ENCODE measurements at places on chromosomes 5 and 9.

DNA sequence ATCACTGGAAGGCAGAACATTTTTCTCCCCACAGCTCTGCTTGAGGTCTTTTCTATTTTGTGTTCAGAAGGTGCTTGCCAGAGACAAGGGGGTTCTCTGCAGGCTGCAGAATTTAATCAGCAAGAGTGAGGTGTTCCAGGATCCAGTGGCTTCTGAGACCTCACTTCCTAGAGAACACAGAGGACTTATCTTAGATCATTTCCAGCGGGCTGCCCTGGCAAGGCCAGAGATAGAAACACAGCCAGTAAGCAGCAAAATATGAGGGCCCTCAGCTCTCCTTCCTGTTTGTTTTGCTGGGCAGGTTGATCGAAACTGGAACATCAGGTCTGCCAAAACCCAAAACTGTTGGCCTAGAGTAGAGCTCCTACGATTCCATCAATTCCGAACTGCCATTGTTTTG lies 187.3 kb downstream of the DIRAS2 start:
- no peak for DNase-seq

DNA sequence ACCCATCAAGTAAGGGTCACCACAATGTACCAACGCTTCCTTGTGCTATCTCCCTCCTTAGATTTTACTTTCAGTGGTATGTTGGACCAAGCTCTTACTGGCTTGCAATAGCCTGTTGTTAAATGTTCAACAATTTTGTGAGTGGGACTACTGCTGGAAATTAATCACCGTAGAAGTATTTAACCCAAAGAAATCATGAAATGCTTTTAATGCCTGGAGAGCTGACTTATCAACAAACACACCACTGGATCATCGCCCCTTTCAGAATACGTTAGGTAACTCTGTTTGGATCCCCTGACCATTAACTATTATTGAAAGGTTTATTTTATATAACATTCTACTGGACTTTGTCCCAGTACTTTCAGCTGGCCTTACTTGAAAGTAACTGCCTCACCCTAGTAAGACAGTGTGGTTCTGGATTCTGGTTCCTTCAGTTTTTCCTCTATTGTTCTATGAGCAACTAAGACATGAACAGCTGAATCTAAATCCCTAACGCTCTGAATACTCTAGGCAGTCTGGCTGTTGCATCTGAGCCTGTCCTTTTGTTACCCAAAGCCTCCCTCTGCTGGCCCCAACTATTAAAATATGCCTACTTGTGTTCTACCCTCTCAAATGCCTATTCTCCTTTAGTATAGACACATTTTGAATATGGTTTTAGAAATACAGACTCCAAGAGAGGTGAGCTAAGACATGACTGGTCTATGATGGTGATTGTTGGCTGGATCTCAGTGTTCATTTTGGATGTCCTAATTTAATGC lies 1203.4 kb upstream of the DMAC1 start:
- DNase-seq, result no peak

GRCh38 chr5:123115020-123115419 lies 26.0 kb downstream of the PRDM6 start:
- DNase-seq, result no peak

- no peak for DNase-seq
These were observed 12.6 kb downstream of the RAPGEF1 start for GRCh38 chr9:131727184-131727759.

DNA sequence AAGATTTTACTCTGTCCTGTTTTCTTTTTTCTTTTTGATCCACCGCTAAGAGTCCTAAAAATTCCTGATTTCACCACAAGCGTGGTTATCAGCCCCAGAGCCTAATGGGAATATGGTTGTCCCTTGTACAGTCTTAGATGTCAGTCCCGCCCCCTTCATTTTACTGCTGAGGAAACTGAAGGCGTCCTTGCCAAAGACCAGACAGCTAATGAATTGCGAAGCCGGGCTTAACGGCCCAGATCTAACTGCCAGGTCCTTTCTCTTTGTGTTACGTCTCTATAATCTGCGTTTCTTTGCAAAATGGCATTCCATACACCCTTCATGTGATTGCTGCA lies 497 bp downstream of the NSA2 start:
- no peak for DNase-seq

- no peak for DNase-seq
These were observed 541.1 kb downstream of the NR2F1-AS1 start for GRCh38 chr5:93039888-93040287.

DNA sequence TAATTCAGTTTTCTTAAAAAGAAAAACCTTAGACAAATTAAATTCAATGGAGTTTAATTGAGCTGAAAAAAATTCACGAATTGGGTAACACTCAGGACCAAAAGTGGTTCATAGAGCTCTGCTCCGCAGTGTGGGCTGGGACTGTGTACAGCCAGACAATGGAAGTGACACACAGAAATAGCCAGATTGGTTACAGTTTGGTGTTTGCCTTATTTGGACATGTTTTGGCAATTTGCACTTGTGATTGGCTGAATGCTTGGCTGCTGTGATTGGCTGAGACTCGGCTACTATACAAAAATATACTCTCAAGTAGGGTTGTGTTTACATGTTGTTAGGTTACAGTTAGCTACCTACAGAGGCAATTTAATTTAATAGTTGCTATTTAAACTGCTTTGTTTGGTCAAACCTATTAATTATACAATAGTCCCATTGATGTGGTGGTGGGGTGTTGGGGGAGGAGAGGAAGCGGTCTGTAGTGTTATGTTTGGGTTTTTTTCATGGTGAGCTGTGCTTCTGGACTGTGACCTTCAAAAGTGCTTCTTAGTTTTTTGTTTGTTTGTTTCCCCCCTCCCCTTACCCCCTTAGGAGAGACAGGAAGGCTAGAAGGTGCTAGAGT lies 95.2 kb downstream of the CNTLN start:
- DNase-seq, result no peak

DNA sequence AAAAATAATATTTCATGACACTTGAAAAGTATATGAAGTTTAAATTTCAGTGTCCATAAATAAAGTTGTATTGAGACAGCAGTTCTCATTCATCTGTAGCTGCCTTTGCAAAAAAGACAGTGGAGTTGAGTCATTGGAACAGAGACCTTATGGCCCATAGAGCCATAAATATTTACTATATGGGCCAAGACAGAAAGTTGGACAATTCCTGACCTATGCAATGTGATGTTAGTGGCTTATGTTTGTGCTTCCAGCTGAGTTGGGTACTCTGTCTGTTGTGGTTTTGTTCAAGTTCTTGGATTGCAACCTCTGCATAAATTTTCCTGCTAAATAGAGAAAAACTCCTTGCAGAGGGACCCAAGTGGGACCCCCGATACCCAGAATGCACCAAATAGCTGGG lies 69.8 kb downstream of the KCNIP1 start:
- no peak for DNase-seq

GRCh38 chr5:61493973-61494372 lies 161.9 kb downstream of the ZSWIM6 start:
- no peak for DNase-seq

GRCh38 chr5:9431496-9432258 lies 114.2 kb downstream of the SEMA5A start:
- no peak for DNase-seq

DNA sequence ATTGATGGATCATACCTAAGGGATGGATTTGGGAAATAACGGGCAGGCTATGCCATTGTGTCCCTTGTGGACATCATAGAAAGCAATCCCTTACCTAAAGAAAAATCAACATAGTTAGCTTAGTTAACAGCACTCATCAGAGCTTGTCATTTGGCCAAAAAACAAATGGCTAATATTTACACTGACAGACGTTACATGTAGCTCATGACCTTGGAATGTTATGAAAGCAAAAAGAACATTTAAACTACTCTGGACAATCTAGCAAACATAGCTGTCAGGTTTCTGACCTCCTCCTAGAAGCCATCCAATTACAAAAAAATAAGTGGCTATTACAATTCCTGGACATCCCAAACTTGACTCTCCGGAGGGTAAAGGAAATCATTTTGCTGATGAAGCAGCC lies 23.8 kb downstream of the TMEM232 start:
- no peak for DNase-seq

DNA sequence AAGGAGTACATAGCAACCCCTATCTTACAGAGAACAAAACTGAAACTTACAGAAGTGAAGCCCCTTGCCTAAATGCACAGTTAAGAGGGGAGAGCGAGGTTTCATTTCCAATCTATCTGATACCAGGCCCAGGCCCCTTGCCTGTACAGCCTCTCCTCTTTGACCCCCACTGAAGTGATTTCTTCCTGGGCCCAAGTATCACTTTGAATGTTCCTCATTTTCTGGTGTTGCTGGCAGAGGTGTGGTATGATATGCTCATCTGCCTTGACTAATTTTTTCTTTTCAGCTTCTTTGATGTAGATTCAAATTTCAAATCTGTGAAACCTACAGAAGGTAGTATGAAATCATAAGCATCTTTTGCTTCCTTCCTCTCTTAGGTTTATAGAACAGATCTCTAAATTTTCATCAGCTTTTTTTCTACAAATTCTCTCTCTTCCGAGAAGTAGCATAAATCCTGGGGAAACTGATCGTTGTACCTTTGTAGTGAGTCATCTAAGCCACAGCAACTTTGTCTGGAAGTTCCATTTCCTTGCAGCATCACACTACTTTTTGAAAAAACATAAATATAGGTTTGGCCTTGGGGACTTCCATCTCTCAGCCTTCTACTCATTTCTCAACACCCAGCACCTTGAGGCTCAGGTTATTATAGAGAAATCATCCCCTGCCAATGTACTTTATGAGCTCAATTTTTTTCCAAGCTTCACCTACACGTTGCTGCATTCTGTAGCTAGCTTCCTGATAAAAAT lies 402.4 kb upstream of the PTGER4 start:
- DNase-seq, result no peak

GRCh38 chr5:151150471-151151262 lies 6.9 kb downstream of the ANXA6 start:
- DNase-seq, result no peak

DNA sequence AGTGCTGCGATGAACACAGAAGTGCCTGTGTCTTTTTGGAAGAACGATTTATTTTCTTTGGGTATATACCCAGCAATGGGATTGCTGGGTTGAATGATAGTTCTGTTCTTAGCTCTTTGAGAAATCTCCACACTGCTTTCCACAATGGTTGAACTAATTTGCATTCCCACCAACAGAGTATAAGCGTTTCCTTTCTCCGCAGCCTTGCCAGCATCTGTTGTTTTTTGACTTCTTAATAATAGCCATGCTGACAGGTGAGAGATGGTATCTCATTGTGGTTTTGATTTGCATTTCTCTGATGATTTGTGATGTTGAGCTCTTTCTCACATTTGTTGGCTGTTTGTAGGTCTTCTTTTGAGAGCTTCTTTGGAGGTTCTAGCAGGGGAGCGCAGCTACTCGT lies 134.6 kb downstream of the TENT4A start:
- DNase-seq, result no peak

DNA sequence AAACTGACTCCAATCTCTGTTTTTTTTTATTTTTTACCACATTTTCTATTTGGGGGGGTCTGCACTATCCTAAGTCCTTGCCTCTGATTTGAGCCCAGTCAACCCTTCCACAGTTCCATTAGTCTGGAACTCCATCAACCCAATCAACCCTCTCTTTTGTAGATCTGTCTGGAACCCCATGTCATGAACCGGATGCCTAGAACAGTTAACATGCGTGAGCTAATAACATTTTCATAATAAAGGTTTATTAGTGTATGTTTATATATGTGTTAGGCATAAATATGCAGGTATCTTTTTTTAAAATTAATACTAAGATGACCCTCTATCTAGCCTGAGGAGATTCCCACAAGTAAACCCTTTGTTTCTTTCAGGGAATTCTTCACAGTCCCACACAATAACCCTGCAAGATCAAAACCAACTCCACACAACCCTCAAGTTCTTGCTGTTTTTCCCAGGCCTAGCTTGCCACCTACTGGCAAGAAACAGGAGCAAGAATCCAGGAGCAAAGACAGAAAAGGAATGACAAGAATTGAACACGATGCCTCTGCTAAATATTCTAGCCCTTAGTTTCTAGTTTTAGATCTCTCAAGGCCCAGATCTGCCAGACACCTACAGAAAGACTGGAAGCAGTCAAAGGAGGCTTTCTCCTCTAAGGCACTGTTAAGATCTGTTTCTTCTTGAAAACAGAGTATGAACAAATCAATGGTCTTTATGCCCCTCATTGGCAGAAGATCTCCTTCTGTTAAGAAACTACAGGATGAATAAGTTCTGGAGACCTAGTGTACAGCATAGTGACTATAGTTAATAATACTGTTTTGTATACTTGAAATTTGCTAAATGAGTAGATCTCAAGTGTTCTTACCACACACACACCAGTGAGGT lies 100.4 kb downstream of the TRIM36 start:
- DNase-seq, result peak; percentile 2

All from NCI-H1930 (cell line).